ENCODE measurements at places on chromosomes 16 and 17.

GRCh38 chr16:71460941-71461340, 1.1 kb downstream of the ZNF23 start:
- no peak for DNase-seq

DNA sequence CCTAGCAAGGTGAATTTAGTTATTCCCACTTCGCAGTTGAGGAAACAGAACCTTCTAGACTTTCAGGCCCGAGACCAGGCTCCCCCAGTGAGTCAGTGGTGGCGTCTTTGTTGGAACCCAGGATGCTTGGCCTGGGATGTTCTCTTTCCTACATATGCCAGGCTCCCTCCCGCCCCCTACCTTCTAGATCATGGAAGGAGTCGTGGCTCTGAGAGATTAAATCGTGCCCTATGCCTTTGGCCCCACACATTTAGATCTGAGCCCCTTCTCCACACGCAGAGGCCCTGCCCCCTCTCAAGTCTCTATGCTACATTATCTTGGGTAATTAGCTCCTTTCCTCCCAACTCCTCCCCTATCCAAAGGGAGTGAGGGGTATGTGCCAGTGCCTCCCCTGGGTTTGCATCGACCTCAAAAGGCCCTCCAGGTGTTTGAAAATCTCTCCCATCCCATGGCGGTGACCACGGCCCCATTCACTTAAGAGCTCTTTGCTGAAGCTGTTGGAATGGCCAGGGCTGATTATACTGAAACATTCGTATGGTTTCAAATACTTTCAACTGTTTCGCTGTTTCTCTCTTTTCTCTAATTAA, 3.0 kb downstream of the NGFR start:
- DNase-seq, result no peak

GRCh38 chr16:30147843-30148510, 25.0 kb upstream of the MAPK3 start:
- no peak for DNase-seq

- no peak for DNase-seq
These were observed 520.7 kb upstream of the PSMD7 start for GRCh38 chr16:73775841-73776388.

DNA sequence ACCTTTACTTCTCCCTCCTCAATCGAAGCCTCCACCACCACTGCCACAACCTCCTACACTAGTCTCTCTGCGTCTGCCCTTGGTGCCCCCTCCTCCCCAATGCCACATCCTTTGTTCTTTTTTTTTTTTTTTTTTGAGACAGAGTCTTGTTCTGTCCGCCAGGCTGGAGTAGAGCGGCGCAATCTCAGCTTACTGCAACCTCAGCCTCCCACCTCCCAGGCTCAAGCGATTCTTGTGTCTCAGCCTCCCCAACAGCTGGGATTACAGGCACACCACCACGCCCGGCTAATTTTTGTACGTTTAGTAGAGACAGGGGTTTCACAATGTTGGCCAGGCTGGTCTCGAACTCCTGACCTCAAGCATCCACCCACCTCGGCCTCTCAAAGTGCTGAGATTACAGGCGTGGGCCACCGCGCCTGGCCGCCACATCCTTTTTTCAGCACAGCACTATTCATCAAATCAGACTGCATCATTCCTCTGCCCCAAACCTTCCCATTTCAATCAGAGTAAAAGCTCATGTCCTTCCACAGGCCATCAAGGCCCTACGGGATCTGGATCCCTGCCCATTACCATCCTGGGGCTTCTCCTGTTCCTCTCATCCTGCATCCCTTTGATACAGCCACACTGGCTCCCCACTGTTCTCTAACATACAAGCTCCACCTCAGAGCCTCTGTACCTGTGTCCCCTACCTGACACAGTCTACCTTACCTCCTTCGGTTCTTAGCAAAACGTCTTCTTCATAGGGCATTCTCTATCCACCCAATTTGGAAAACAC, 2.0 kb downstream of the KLHL11 start:
- DNase-seq, result no peak

DNA sequence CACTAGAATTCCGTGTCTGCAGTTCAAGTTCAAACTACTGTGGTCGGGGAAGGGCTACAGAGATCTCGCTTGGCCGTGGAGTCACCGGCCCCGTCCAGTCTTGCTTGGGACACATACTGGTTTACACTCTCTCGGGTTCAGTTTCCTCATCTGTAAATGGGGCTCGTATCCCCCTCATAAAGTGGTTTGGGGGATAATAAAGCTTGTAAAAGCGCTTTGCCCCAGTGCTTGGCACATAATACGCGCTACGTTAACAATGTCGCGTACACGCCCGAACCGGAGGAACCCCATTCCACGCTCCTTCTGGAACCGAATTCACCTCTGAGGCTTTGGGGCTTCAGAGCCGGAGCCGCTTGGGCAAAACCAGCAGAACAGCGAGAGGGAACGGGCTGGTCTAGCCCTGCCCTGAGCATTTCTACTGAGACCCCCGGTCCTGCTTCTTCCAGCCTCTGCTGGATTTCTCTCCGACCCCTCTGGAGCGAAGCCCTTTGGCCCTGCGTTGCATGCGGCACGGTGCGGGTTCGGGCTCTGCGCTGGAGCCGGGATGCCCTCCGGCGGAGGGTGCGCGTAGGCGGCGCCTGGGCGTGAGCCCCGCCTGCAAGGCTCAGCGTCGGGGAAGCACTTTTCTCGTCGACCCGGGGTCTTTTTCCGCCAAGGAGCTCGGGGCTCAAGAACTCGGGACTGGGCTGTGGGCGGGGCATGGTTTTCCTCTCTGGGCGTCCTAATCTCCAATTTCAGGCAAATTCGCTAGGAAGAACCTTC, 26.1 kb upstream of the HOXB13 start:
- DNase-seq, result no peak

DNA sequence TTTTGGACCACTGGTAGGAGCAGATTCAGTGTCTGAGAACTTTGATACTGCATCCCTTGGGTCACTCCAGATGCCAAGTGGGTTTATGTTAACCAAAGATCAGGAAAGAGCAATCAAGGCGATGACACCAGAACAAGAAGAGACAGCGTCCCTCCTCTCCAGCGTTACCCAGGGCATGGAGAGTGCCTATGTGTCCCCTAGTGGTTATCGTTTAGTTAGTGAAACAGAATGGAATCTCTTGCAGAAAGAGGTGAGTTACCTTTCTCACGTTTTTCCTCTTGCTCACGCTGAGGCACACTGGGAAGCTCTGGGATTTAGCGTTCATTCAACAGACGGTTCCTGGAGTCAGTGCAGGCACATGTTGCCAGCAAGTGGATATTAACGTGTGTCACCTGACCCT, 58.0 kb downstream of the NUP88 start:
- DNase-seq, result no peak

DNA sequence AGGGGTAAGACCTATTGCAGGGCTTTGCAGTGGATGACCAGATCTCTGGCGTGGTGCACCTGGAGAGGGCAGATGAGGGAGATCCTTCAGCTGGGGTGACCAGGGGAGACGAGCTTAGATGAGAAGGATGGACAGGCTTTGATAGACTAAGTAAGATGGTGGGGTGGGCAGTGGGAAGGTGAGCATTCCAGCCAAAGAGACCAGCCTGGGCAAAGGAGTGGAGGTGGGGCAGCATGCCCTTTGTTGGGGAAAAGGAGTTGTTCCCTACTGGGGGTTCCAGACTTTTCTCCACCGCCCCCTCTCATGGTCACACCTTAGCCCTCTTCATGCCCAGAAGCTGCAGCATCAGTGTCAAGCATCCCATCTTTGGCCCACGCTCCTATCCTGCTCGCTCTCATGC, 27.6 kb downstream of the ANKRD40 start:
- DNase-seq, result no peak

DNA sequence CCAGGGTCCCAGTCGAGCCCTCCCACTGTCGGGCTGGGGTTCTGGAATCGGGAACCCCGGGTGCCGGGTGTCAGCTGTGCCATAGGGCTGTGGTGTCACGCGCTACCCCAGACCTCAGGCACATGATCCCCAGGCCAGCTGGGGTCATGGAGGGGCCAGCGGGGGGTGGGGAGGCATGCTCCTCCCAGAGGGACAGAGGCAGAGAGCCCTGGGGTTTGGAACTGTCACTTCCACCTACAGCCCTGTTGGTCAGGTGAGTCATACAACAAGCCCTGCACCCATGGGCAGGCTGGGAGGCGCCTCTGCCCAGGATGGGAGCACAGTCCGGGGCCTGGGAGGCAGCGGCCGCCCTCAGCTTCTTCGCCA, 63.0 kb downstream of the BAIAP2 start:
- DNase-seq, result peak; percentile 20

- DNase-seq, result no peak
These were observed 7.1 kb upstream of the CYTH1 start for GRCh38 chr17:78789149-78789662.
